ENCODE measurements at places on chromosomes 11 and 22.

DNA sequence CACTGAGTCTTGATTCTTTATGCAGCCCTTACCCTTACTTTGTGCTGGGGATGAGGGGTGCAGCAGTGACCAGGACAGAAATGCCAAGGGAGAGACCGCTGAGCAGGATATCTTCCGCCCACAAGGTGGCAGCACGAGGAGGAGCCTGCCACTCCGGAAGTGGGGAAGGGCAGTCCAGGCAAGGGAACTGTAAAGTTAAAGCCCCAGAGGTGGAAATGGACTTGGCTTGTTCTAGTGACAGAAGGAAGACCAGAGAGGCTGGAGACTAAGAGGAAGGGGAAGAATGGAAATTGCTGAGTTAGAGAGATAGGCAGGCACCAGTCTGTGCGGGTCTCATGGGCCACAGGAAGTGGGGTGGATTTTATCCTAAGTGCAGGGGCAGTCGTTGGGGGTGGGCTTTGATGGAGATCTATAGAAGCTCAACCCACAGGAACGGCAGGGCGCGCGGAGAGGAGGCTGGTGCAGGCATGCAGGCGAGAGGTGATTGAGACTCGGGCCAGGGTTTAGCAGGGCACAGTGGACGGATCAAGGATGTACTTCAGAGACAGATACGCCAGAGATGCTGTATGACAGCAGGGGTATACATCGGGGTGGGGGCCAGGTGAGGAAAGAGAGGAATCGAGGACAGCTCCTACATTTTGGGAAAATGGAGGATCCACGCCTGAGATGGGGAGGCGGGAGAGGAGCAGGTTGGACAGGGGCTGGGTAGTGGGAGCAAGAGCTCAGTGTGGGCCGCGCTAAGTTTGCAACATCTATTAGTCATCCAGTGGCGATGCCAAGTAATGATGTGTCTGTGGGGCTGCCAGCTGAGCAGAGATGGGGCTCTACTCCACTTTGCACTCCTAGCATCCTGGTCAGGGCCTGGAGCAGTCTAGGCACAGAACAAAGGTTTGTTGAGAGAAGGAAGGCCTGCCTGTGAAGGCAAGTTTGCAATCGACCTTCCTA is 3.3 kb upstream of the GRK2 start:
- DNase-seq, result peak; percentile 27

DNA sequence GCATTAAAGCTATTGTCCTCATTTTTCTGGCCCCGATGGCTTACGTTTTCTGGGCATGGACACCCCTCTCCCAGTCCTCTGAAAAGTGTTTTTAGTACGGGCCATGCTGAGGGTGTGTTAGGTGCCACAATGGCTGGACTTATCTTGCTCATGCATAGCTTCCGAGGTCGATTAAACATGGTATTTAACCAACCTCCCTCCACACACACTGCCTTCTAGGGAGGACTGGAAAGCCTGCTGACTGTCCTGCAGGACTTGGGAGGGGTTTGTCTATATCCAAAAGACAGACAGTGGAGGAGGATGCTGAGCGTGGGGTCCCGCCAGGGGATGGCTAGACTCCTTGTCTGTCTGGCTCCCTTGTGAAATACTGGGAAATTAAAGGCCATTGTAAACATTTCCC is 95.3 kb downstream of the FBXO7 start:
- no peak for DNase-seq

DNA sequence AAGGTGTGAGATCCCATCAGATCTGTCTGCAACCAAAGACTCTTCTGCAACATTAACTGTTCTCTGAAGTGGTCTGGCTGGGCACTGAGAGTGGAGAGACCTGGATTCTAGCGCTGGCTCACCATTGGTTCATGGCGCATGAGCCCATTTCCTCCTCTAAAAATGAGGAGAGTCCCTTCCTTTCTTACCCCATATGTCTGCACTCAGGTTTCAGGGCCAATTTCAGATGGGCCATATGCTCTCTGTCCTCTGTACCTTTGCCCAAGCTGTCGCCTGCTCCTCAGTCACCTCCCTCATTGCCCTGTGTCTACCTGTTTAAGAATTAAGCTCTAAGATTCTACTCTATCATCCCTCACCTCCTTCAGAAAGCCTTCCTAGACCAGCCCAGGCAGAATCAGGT is 484.7 kb downstream of the INSC start:
- no peak for DNase-seq

DNA sequence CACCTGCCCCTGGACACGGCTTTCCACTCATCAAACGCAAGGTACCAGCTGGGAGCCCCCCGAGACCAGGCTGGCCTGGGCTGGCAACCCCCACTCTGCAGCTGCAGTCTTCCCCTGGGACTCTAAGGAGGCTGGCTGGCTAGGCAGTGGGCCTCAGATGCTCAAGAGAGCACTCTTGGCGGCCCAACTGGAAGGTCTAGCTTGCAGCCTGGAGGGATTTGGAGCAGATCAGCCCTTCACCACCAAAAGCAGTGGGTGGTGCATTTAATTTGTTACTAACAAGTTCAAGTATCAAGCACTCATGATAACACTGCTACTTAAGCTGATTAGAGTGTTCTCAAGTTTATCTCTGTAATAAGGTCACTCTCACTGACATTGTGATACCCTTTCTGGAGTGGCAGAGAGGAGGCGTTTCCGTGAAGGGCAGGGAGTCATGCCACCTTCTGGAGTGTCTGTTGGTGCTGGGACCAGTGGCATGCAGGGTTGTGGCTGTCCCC is 21.5 kb downstream of the C22orf23 start:
- no peak for DNase-seq

GRCh38 chr11:67098799-67099429 is 20.1 kb upstream of the KDM2A start:
- DNase-seq, result no peak

DNA sequence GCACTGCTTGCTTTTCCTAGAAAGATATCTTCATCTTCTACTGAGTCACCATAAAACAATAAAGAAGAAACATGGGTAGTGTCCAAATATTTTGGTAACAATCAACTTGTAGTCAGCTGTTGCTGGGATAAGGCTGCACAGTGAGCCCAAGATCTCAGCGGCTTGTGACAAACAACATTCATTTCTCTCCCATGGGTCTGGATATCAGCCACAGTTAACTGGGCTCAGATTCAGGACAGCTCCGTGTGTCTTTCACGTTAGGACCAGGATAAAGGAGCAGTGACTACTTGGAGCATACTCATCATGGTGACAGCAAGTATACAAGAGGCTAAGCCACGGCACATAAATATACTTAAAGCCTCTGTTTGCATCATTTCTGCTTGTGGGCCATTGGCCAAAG is 27.9 kb upstream of the GRK3 start:
- no peak for DNase-seq

- no peak for DNase-seq
These were observed 2.5 kb downstream of the PANX1 start for GRCh38 chr11:94131047-94131717.

DNA sequence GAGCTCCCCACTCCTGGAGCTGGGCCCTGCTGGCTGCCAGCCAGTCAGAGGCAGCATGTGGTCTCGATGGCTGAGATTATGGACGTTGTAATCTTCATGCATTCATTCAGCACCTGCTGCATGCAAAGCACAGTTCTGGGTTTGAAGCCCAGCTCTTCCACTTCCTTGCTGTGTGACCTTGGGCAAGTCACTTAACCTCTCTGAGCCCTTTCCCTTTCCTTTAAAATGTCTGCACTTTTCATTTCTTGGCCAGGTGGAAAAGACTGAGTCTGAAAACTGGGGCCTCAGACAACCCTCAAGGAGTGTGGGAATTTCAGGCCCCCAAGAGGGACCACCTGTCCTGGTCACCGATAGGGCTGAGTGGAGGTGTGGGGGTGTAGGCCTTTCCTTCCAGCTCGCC is 24.6 kb upstream of the MYEOV start:
- no peak for DNase-seq

GRCh38 chr22:25453058-25453457 is 111.4 kb upstream of the GRK3 start:
- DNase-seq, result no peak

GRCh38 chr11:72048766-72049460 is 31.4 kb downstream of the NUMA1 start:
- DNase-seq, result no peak

DNA sequence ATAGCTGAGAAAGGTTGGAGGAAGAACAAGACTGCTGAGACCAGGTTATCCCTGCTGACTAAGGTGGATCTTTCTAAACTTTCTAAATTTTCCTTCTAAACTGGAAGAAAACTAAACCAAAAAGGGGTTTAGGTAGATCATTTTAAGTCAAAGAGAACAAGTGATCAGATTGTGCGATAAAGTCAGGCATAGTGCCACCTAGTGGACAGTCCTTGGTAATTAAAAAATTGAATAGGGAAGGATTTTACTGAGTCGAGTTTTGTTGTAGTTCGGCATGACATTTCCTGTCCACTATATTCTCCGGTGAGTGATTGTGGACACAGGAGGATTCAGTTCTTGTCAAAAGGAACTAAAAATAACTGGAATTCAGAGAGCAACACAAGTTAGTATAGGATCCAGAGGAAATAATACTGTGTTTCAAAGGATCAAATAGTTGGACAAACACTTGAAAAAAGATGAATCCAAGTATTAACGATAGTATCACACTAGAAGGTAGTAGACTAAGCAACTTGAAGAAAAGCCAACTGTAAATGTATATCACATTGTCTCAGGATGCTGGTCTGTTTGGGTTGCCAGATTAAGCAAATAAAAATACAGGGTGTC is 1236.4 kb downstream of the FAM181B start:
- no peak for DNase-seq

- DNase-seq, result no peak
These were observed 30.2 kb downstream of the OSBPL5 start for GRCh38 chr11:3134651-3135480.

- DNase-seq, result no peak
These were observed 1.2 kb downstream of the CARNS1 start for GRCh38 chr11:67416416-67417335.

DNA sequence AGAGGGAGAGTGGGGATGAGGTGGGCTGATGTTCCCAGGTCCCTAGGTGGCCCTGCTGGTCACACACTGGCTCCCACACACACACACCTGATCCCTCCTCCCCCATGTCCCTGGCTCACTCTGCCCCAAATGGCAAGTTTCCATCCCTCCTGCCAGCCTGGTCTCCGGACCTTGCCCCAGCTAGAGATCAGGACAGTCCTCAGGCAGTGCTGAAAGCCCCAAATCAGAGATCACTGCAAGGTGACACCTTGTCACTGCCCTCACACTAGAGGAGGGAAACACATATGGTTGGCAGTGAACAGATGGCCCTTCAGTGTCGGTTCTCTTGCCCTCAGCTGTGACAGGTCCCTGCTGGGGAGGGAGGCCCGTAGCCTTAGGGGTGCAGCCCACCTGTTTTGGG is 7.6 kb downstream of the TMPRSS5 start:
- no peak for DNase-seq

DNA sequence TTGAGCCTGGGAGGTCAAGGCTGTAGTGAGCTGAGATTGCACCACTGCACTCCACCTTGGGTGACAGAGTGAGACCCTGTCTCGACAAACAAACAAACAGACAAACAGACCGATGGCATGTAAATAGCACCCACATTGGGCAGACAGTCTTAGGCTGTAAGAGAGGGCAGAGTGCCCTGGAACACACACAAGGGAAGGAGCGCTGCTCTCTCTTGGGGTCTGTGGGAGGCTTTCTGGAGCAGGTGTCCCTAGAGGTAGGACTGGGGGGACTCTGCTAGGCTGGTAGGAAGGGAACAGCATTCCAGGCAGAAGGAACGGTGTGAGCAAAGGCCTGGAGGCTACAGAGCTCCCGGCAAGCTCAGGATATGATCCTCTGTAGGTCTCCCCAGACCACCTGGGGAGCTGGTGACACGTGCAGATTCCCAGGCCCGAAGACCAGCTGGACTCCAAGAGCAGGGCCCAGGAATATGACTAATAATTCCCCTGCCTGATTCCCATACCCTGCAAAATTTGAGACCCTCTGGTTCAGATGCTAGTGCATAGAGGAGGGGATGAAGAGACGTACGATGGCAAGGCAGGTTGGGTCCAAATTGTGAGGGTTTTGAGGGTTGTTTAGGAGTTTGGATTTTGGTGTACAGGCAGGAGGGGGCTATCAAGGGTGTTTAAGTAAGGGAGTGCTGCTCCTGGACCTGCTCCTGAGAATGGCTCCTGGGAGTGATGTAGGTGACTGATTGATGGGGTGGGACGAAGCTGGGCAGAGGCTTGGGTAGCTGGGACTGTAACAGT is 11.6 kb downstream of the SMIM38 start:
- no peak for DNase-seq

GRCh38 chr11:64887757-64888405 is 9.5 kb upstream of the EHD1 start:
- no peak for DNase-seq

GRCh38 chr11:128890543-128891368 is at the start of gene KCNJ5:
Gene KCNJ5, plus strand, starts transcription at chr11:128891356. Its CDS starts 19,918 bp downstream, at chr11:128911274.
- no peak for DNase-seq

GRCh38 chr11:19679952-19680828 is 32.4 kb upstream of the NAV2 start:
- DNase-seq, result no peak

DNA sequence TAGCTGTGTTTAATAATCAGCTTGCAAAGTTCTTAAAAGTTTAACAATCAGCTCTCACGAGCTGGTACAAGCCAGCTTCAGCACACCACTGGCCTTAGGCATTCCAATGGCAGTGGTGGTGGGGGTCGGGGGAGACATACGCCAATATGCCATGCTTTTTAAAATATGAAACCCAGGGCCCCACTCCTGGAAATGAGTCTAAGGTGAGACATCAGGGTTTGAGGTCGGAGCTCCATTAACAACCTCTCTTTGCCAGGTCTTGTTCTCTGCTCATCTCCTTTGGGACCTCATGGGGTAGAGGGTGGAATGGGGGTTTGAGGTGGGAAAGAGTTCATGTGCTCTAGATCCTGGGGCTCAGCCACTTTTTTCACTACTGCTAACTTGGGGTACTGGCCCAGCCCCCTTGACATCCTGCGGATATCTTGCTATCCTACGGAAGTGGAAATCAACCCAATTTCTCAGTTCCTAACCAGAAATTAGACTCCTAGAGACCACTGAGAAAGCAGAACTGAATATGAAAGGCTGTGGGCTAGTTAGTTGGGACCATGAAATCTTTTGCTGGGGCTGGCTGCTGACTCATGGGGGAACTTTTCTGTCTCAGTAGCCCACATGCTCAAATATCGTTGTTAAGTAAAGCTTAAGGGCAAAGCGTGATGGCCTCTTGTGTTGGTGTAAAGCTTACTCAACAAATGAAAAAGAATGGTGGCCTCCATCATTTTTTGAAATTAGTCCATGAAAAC is 90.1 kb downstream of the PDHX start:
- DNase-seq, result no peak

DNA sequence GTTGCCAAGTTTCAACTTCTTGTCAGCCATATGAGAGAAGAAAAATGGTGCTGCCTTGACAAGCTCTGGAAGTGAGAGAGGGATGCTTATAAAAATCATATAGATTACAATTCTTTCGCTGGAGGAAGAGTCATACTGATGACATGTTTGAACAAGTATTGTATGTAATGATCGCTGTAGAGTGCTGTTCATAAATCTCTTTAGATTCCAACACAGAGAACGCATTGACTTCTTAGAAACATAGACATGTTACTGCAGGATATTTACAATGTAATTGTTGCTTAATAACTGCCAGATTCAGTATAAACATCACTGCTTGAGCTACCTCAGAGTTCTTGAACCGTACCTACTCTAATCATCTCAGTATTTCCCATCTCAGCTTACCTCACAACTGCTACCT is 571.6 kb downstream of the LUZP2 start:
- DNase-seq, result no peak

Data from NCI-H187 treated with DMSO at 0.1 percent for 48 hours (cell line).